ENCODE measurements at places on chromosomes 16 and 17.

GRCh38 chr17:4986403-4986802 lies 1.1 kb downstream of the CAMTA2 start:
- DNase-seq, result no peak

- DNase-seq, result peak; percentile 60
Measured at GRCh38 chr17:330993-331701, 21.5 kb downstream of the RPH3AL start.

DNA sequence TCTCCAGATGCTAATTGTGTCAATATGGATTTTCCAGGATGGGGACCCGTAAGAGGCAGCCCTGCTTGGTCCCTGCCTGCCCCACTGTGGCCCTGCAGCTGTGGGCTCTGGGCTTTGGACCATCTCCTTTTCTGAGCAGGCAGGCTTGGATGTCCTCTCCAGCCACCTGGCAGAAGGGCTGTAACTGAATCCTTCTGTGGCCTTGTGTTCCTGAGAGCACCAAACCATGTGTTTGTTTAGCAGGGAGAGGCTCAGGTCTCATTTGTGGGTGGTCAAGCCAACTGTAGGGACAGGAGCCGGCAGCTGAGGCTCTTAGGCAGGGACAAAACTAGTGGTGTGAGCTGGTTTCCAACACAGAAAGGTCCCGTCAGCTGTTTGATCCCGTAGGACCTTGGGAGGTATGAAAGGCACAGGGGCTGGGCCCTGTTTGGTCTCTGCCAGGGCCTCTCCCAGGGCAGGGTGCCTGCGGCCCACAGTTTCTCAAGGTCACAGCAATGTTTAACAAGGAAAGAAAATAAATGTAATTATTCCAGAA lies 18.5 kb downstream of the SEC14L5 start:
- DNase-seq, result no peak

GRCh38 chr17:33964344-33964979 lies 290.6 kb upstream of the CCL2 start:
- DNase-seq, result no peak

GRCh38 chr17:19409509-19409908 lies 1.5 kb upstream of the RNF112 start:
- no peak for DNase-seq

DNA sequence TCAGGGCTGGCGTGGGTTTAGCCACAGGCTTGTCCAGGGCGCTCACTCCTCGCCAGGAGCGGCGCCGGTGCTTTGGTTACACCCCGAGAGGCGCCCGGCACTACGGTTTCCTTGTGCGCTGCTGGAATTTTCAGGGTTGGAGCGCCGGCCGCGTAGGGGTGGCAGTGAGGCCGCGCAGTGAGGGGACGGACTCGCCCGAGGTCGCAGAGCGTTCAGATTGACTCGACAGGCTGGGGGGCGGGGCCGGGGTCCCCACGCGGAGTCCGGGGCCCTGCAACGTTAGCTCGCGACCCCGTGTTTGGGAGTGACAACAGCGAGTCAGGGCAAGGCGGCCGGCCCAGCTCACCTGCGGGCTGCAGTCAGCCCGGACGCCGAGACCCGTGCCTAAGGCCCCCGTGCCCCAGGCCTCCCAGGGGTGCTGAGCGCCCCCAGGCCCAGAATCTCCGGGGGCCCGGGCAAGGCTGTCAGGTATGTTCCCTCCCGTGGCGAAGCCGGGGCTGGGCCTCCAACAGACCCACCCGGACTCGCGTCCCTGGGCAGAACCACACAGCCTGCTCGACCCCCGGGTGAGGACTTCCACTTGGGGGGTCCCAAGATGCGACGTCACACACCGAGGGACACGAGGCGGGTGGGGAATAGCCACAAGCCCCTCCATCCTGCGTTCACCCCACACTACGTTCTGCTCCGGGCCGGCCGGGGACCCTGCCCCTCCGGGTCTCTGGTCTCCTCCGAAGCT lies 1.3 kb upstream of the ACTG1 start:
- peak; percentile 84 for DNase-seq

DNA sequence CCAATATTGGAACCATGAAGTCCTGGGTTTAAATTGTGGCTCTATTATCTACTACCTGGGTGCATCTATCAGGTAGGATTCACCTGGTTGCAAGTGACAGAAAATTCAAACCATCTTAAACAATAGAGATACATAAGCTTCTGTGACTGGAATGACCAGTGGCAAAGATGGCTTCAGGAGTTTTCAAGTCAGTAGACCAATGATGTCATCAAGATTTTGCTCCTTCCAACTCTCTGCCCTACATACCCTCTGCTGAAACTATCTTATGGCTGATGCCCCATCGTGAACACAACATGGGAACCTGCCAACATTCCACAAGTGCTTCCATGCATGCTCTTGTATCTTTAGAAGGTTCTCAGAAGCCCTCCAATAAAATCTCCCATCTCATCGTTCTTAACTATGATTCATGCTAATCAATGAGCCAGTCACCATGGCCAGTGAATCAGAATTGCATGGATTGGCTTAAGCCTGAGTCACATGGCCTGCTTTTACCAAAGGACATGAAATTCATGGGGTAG lies 180.9 kb downstream of the GRIN2A start:
- DNase-seq, result no peak

GRCh38 chr16:21653571-21653970 lies 1.2 kb upstream of the IGSF6 start:
- no peak for DNase-seq

DNA sequence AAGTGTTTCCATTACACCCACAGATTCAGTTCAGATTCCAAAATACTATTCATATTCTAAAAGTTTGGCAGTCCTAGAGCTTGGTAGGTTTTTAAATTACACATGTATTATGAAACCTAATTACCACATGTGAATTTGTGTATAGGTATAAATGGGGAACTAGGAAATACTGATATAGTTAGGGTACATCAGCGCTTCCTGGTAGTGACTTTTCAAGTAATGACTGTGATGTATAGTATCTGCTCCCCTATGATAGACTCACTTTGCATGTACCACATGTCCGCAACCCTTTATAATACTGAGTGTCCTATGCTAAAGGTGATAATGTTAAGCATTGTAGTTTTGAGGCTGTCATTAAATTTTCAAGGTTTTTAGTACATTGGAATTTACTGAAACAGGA lies 22.9 kb downstream of the CDK12 start:
- no peak for DNase-seq

- DNase-seq, result peak; percentile 57
Measured at GRCh38 chr17:8857919-8858318, 9.6 kb downstream of the PIK3R6 start.

GRCh38 chr17:71505200-71505599 lies 615.6 kb upstream of the SOX9 start:
- no peak for DNase-seq

DNA sequence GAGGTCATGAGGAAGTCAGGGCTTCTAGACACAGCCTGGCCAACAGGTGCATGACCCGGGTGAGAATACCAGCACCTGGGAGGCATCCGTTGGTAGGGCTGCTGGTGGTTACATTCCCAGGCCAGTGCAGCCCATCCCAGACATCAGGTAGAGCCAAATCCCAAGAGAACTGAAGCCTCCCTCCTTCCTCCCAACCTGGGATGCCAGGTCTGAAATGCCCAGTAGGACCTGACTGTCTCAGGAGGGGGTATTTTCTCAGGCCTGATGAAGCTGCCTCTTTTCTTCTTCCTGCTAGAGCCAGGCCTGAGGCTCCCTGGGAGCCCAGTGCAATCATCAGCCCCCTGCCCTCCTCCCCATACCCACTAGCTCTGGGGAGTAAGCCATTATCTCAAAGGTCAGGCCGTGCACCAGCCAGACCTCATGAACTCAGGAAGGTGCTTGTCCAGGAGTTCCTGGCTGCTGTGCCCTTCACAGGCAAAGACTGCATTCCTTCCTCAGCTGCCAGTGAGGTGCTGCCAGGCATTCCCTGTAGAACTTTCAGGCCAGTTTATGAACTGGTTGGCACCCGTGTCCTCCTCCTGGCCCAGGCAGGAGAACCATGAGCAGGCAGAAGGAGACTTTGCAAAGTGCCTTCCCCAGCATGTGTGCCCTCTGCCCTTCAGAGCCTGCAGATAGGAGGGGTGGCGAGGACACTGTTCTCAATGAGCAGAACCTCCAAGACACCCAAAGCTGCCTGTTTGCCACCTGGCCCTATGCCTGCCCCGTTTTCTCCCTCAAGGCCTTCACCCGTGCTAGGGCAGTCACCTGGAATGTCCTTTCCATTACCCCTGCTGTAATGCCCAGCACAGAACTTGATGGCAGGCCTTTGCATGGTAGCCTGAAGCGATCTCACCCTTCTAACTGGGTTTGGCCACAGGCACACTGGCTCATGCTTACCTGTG lies 7.6 kb downstream of the TBX2 start:
- peak; percentile 23 for DNase-seq

DNA sequence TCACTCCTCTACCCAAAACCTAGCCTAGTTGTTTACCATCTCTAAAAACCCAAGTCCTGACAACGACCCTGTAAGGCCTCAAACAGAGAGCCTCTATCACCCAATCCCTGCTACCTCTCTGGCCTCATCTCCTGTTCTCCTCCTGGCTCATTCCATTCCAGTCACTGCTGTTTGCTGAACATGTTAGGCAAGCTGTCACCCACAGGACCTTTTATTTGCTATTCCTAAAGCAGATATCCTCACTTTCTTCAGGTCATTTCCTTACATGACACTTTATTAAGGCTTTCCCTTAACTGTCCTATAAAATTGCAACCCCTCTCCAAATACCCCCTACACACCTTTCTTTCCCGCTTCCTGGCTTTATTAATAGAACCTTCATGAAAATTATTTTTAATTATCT lies 85.1 kb downstream of the KANSL1 start:
- no peak for DNase-seq

- DNase-seq, result no peak
Measured at GRCh38 chr16:23538919-23539278, 18.3 kb downstream of the EARS2 start.

GRCh38 chr17:27240086-27240801 lies 53.7 kb upstream of the WSB1 start:
- no peak for DNase-seq

GRCh38 chr16:5432166-5432565 lies 334.6 kb upstream of the EEF2KMT start:
- DNase-seq, result no peak

GRCh38 chr17:5705876-5706576 lies 121.7 kb upstream of the NLRP1 start:
- no peak for DNase-seq

- DNase-seq, result peak; percentile 60
Measured at GRCh38 chr16:83955218-83956130, 2.4 kb downstream of the OSGIN1 start.

GRCh38 chr16:54930869-54931119 lies 129 bp downstream of the IRX5 start:
- no peak for DNase-seq

GRCh38 chr17:76104896-76105231 lies 1.3 kb upstream of the EXOC7 start:
- no peak for DNase-seq

GRCh38 chr16:87829988-87830672 lies 39.2 kb downstream of the SLC7A5 start:
- no peak for DNase-seq

- no peak for DNase-seq
Measured at GRCh38 chr16:86850670-86851069, 272.3 kb downstream of the FOXL1 start.

- no peak for DNase-seq
Measured at GRCh38 chr16:3689731-3690130, 27.6 kb downstream of the TRAP1 start.
